ENCODE measurements at places on chromosomes 12 and 14. TPM values are rescaled to one million over a fixed set of nuclear protein-coding genes. Genes with fewer than 3 reads are reported as not detected.

The CLEC7A gene
- not detected for total RNA-seq

The SLC8A3 gene
- 0.12 TPM for total RNA-seq

The KLHL33 gene
- total RNA-seq = 0.11 TPM

The KDM2B gene
- total RNA-seq = 47.9 TPM

The OR4K17 gene
- not detected for total RNA-seq

The TMEM119 gene
- total RNA-seq = 61.6 TPM

The NFATC4 gene
- total RNA-seq = 76.2 TPM

The CCDC38 gene
- not detected for total RNA-seq

The PTPRO gene
- total RNA-seq = 0.55 TPM
